ENCODE measurements at places on chromosomes 1 and 21.

DNA sequence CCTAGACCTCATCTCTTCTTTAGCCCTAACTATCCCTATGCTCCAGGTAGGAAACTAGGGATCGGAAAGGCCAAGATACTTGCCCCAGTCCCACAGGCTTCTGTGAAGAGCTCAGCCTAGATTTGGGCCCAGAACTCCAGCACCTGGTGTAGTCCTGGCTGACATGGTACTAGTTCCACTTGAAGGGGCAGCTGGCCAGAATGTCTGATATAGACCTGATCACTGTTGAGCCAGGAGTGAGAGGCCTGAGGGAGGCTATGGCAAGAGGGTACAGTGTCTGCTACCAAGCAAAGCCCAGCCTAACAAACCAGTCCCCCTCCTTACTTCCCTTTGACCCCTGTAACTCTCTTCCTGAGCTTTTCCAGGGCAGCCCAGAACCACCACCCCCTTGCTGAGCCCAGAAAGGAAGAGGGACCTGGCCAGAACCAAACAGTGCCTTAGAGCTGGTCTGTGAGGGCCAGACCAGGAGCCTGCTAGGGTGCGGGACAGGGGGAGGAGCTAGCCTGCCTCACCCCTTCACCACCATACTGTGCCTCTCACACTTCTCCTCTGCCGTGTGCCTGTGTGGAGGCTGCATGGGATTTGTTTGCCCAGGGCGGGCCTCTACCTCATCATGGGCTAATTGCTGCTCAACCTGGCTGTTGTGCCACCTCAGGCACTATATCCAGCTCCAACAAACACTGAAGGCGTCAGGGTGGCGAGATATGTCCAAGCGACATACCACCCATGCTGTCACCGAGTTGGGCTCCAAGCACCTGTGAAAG lies 10.9 kb downstream of the POMGNT1 start:
- no peak for DNase-seq

- DNase-seq: no peak
Observed at GRCh38 chr1:60461925-60462595, 388.5 kb upstream of the C1orf87 start.

DNA sequence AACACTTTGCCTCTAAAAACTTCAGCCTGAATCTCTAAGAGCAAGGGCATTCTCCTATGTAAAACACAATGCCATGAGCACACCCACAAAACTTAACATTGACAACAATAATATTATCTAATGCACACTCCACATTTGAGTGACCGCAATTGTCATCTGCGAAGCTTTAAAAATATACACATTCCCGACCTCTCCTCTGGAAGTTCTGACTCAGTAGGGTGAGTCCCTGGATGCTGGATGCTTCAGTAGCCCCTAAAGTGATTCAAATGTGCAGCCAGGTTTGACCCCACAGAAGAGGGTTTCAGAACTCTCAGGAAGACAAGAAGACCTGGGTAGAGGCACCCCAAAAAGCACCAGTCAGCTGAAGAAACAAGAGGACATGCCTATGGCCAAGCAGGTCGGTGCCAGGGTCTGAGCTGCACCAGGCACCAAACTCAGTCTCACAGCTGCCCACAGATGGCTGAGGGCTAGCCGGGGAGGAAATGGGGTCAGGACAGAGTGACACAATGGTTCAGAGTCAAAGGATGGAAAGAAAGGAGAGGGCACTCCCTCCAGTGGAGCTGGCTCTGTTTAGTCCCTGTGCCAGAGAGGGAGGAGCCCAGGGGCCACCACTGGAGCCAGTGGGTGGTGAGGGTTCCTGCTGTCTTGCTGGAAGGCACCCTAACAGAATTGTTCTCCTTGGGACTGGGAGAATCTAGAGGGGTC lies 17.4 kb downstream of the PIK3C2B start:
- DNase-seq: no peak

- no peak for DNase-seq
Observed at GRCh38 chr21:33244779-33245105, 15.0 kb downstream of the IFNAR2 start.

GRCh38 chr1:4549930-4550329 lies 104.5 kb upstream of the AJAP1 start:
- DNase-seq: no peak

- peak; percentile 67 for DNase-seq
Observed at GRCh38 chr1:197868751-197869489, 33.5 kb upstream of the C1orf53 start.

DNA sequence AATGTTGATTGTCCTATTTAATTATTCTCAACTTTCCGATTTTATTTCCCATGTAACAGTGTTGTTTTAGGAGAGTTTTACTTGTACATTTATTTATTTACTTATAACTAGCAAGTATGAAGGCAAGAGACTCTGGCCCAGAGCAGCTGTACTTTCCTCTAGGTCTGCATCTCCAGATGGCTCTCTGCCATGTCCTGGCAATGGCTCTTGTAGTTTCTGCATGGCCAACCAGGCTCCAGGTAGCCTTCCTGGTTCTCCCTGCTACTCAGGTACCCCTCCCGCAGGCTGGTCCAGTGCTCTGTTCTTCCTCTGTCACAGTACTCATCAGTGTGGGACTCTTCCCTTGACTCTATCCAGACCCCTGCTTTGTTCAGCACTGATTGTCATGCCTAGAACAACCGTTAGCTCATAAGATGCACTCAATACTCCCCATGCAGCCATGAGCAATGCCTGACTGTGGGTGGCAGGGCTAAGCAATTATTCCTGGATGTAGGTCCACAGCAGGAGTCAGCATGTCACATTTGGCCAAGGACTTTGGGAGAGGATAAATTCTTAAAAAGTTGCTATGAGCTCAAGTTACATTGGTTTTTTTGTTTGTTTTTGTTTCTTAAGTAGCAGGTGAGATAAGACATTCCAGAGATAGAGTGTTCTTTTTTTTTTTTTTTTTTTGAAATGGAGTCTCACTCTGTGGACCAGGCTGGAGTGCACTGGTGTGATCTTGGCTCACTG lies 10.9 kb upstream of the IL20 start:
- no peak for DNase-seq

- DNase-seq: peak; percentile 42
Observed at GRCh38 chr21:16264319-16264718, 534.5 kb downstream of the USP25 start.

GRCh38 chr1:155182052-155182550 lies 8.5 kb downstream of the TRIM46 start:
- DNase-seq: no peak

GRCh38 chr1:169472738-169473137 lies 13.0 kb downstream of the SLC19A2 start:
- DNase-seq: no peak

- no peak for DNase-seq
Observed at GRCh38 chr21:46229133-46229922, 754 bp upstream of the LSS start.

- DNase-seq: no peak
Observed at GRCh38 chr1:210817385-210818275, 316.3 kb downstream of the KCNH1 start.

DNA sequence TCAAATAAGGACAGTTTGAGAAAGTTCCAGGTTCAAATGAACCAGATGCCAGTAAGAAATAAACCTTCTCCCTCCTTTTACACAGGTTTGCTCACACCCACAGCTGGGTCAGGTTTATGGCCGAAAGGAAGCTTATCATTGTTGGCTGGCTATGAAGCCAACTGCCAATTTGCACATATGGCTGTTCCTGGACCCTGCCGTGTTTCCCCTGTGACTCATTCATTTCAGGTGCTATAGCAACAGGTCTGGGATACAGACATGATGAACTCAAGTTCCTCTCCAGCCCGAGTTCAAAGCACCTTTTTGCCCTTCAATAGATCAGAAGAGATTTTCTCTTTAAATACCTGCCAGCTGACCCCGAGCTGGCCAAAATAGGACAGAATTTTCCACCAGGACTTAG lies 134.4 kb upstream of the SMYD2 start:
- no peak for DNase-seq

DNA sequence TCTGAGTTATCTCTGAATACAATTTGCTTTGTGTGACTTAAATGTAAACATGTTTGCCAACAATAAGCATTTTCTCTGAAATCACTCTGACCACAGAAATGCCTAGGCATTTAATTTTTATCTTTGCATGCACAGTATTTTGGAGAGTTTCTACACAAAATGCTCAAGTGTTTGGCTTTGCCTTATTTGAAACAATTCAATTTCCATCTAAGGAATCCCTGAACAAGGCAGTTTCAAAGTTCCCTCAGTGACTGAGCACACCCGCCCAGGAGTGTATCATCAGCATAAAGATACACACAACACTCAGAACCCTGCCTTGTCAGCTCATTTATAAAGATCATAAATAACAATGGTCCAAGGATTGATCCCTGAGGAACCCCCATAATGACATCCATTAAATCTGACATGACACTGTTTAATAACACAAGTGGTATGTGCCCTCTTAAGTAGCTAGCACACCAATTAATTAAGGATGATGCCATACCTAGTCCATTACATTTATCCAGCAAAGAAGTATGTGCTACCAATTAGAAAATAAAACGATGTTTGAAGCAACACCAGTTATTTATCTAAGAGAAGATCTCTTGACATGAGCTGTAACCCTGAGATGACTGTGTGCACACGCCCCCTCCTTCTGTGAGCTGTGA lies 585.8 kb downstream of the ADGRL2 start:
- no peak for DNase-seq

- no peak for DNase-seq
Observed at GRCh38 chr1:21903638-21904453, 33.3 kb downstream of the HSPG2 start.

DNA sequence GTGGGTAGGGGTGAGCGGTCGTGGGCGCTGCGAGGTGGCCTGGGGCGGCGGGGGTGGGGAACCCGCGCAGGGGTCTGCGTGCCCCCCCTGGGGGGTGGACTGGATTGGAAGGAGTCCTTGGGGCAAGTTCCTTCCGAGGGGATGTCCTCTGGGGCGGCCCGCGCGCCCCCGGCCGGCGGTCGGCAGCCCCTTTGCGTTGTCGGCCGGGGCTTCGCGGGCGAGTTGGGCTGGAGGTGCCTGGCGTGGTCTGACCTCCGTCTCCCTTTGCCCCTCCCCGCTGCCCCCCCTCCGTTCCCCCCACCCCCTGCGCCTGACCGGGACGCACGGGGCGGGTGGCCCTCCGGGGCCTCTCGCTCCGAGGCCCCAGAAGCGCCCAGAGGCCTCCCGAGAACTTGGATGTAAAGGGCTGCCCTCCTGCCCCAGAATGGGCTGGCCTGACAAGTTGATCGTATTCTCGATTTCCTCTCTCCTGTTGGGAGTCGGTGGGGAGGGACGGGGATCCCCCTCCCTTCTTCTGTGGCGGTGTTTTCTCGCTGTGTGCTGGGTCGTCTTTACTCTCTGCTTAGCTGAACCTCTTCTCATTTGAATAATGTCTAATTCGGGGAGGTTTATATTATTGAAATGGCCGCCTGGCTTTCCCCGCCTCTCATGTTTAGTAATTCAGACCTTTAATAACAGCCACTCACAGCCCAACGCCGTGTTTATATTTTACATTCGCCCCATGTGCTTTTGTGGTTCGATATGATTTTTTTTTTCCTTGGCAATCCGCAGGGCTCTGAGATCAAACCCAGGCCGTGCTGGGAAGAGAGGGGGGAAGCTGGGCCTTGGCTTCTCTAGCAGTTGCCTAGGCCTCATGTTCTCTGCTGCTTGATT lies 1.3 kb downstream of the POU2F1 start:
- peak; percentile 70 for DNase-seq

GRCh38 chr1:15329104-15329820 lies 80.4 kb upstream of the EFHD2 start:
- no peak for DNase-seq

GRCh38 chr1:172753964-172754363 lies 95.1 kb downstream of the FASLG start:
- DNase-seq: no peak

DNA sequence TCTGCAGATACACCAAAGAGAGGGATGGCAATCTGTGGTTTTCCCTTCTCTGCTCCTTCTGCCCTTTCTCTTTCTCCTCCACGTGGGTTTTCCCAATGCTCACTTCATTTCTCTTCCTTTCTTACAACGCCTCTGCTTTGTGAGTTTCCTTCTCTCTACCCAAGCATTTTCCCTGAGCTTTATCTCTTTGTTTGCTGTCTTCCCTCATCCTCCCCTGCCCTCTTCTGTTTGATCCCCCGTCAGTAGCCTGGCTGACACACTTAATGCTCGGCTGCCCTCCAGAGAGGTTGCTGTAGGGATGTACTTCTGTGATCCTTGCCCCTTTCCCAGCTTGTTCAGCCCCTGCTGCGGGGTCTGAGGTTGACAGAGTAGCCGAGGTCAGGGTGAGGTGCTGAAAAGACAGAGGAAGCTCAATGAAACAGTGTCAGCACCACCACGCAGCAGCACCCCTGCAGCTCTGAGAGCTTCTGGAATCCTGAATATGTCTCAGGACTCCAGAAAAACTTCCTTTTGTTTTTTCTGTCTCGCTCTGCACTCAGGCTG lies 6.0 kb downstream of the EDARADD start:
- no peak for DNase-seq

GRCh38 chr1:56584910-56585528 lies 5.7 kb upstream of the PLPP3 start:
- peak; percentile 77 for DNase-seq

GRCh38 chr1:174652569-174653280 lies 205.0 kb downstream of the GPR52 start:
- DNase-seq: no peak

GRCh38 chr1:201655243-201655642 lies 116.3 kb downstream of the NAV1 start:
- peak; percentile 93 for DNase-seq

DNA sequence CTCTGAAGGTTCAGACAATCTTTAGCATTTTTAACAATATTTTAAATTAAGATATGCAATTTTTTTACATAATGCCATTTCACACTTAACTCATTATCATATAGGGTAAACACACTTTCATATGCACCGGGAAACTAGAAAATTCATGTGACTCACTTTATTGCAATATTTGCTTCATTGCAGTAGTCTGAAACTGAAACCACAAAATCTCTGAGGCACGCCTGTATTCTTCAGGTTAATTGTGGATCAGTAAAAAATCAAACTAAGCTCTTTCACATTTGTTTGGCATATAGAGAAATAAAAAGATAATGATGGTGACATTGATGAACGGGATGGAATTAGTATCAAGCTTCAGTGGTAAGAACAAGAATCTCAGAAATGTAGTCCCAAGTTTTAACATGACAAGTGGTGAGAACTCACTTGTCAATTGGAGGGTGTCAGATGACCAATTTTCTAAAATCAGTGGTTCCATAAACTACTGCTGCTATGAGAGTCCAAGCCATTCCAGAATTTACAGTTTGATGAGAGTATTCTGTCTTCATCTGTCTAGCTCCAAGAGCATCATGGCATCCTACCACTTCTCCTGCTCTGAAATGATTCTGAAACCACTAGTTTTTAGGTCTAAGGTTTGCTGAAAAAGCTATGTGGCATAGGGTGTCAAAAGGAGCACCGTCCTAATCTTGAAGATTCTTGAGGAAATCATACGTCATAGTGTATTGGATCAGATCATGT lies 281.0 kb downstream of the PTPRC start:
- no peak for DNase-seq

DNA sequence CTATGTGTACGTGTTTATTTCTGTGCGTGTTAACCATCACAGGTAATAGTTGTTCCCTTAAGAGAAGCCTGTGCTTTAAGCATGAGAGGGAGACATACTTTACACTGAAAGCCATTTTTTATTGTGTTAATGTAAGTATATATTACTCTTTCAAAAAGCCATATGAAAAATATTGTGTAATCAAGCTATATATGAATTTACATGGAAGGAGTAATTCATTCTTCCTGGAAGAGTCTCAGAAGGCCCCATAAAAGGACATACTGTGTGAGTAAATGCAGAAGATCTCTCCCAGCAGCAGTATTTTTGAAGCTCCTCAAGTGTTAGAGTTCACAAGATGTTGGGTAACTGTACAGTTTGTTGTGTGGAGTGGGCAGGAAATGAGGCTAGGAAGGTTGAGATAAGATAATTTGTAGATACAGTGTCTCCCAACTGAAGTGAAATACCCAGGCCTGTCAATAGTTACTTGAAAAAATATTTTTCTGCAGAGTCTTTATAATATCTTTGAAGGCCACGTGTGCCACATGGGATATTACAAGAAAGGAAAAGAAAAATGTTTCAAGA lies 138.3 kb downstream of the PTGER3 start:
- no peak for DNase-seq
